SIG-M5 (cell line): ENCODE measurements at places on chromosomes 2 and 18.

DNA sequence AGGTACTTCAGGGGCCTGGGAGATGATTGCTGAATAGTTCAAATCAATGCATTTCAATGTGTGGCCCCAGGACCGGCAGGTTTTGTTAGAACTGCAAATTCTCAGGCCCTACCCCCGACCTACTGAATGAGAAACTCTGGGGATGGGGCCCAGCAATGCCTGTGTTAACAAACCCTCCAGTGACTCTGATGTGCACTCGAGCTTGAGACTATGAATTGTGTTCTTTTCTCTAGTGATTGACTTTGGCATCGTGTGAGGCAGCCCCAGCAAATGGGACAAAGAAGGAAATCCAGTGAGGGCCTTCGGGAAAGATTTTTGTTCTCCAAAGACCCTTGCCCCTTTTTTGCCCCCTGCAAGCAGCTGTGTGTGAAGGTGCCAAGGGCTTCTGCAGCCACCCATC, 22.4 kb downstream of the ALK start:
- DNase-seq: no peak

- DNase-seq: no peak
Observed at GRCh38 chr2:164567335-164567989, 53.8 kb downstream of the GRB14 start.

DNA sequence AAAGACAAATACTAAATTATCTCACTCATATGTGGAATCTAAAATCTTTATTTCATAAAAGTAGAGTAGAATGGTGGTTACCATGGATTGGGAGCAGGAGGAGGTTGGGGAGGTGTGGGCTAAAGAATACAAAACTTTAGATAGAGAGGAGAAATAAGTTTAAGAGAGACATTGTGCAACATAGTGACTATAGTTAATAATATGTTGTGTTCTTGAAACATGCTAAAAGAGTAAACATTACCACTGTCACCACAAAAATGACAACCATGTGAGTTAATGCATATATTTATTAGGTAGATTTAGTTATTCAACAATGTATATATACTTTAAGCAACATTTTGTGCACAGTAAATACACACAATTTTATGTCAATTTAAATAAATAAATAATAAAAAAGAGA, 128.5 kb upstream of the COL3A1 start:
- no peak for DNase-seq

GRCh38 chr18:41798879-41799278, 156.2 kb upstream of the PIK3C3 start:
- no peak for DNase-seq

DNA sequence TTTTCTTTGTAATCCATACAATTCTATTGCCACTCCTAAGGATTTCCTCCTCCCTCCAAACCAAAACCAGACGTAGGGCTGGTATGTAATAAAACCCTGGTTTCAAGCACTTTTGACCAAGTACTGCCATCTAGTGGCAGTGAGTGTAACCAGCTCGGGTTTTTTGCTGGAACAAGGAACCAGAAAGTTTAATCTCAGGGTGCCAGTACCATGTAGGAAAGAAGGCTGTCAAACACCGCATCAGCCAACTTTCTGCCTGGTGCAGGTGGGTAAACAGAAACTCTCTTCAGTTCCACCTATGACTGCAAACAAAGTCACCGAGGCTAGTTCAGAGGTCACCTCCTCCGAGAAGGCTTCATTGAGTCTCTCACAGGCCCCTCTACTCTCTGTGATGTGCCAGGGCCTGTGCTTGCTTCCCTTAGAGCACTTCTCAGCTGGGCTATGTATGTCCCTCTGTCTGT, 10.2 kb upstream of the THNSL2 start:
- DNase-seq: no peak

- no peak for DNase-seq
Observed at GRCh38 chr2:109185338-109185737, 56.3 kb downstream of the SH3RF3 start.

DNA sequence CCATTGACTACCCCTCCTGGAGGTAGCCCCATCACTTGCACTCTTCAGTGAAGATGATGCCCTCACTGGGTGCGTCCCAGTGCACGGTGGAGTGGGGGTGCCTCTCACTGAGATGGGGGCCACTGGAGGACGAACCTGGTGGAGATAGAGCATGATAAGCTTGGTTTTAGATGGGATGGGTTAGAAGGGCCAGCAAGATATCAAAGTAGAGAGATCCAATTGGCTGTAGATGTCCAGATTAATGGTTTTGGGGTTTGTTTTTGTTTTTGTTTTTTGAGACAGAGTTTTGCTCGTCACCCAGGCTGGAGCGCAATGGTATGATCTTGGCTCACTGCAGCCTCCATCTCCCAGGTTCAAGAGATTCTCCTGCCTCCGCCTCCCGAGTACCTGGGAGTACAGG, 28.3 kb downstream of the DPYSL5 start:
- no peak for DNase-seq

DNA sequence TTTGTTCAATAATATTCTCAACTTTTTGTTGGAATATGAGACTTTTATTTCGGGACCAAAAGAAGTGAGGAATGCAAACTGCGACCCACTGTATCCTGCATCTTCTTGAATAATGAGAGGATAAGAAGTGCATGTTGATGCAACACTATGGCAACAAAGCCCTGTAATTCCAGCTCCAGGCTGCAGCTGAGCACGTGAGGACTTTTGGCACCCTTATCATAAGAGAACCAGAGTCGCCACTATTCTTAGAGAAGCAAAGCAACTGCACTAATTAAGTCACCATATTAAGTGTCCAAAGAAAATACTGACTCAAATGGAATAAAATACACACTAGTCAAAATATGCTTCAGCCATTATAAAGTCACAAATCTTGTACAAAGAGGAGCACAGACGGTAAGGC, 65.8 kb downstream of the FAM210A start:
- DNase-seq: no peak

- no peak for DNase-seq
Observed at GRCh38 chr18:8397034-8397433, 212.2 kb upstream of the RAB12 start.

- DNase-seq: no peak
Observed at GRCh38 chr2:7009207-7009911, 92.1 kb downstream of the RNF144A start.

DNA sequence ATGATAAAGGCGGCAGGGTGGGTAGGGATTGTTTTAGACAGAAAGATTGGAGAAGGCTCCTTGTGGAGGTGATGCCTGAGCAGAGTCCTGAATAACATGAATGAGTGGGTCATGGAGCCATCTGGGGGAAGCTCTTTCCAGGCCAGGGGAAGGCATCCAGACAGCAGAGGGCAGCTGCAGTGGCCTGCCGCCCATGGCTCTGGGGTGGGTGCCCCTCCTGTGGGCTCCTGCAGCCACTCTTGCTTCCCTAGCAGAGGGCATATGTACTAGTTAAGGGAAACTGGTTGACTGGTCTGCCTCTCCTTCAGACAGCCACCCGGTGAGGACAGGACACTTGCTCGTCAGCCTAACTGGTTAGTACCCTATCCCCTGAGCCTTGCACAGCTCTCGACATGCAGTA, 46.5 kb upstream of the SLC1A4 start:
- DNase-seq: no peak

DNA sequence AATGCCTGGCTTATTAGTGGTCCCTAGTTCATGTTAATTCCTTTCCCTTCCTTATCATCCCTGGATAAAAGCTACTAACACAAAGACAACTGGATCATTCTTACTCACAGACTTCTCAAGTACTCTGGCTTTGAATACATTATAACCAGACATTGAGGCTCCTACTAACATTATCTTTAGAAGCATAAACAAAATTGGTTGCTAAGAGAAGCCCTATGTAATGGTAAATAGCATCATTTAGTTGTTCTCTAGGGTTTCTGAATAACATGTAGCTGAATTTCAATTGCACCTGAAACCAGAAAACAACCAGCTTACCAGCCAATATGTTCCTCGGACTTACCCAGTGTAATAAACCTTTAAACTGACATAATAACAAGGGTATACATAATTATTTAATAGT, 114.1 kb upstream of the NCKAP5 start:
- DNase-seq: no peak

DNA sequence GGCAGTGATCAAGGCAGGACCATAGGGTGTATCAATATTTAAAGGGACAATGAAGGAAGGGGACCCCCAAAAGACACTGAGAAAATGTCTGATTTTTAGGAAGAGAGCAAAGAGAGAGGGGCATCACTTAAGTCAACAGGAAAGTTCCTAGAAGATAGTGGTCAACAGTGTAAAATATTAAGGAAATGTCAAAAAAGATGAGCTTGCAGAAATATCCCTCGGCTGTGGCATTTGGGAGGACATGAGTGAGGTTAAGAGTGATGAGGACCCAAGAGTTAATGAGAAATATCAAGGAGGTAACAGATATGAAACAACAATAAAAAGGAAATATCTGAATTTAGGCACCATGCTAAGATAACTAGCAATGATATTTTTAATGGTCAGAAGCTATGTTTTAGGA, 339.6 kb downstream of the TGIF1 start:
- DNase-seq: no peak

DNA sequence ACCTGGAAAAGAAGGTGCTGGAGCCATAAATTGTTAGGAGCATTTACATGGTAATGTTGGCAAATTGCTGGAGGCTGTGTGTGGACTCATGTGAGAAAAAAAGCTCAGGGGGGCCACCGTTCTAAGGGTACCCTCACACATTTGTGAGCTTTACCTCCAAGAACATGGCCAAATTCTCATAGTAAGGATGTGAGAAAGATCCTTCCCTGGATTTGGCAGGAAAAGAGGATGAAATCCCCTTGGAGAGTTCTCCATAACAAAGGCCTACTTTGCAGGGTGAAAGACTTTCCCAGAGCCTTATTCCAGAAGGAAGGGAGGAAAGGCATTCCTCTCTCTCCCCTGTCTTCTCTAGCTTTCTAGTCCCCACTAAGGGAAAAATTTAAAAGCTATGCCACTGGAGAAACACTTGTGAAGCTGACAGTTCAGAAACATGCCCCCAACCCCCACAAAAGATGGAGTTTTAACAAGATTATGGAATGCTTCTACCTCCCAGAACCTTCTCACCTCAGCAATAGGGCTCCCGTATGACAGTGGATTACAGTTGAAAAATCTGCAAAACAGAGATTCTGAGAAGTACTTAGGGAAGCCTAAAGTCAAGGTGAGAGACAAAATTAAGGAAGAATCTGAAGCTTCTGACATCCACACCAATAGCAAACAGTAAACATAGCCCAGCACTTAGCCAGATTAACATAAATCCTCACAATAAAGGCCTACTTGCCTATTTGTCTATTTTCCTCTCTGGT, 20.2 kb upstream of the ERMN start:
- DNase-seq: no peak

GRCh38 chr18:37873416-37873815, 307.8 kb upstream of the CELF4 start:
- no peak for DNase-seq

DNA sequence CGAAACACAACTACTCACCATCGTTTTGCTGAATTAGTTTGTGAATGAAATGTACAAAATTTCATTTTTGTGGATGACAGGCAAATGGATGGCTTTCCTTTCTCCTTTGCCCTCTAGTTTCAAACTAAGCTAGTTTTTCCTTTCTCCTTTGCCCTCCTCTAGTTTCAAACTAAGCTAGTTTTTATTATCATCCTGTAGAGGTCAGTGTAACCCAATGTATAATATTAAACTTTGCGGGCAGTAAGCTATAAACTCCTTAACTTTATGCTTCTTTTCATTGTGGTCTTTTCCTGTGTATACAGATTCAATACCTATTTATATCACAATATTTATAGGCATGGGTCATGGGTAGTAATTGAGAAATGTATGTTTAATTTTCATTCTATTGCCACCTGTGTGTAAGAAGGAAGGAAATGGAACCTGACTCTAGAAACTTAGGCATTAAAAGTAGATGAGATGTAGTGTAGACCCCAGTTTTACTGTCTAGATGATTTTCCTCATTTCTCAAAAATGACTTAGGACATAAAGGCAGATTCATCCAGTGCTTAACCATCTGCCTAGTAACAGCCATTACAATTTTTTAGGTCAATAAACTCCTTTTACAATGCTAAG, 58.1 kb downstream of the MAP3K19 start:
- DNase-seq: no peak

DNA sequence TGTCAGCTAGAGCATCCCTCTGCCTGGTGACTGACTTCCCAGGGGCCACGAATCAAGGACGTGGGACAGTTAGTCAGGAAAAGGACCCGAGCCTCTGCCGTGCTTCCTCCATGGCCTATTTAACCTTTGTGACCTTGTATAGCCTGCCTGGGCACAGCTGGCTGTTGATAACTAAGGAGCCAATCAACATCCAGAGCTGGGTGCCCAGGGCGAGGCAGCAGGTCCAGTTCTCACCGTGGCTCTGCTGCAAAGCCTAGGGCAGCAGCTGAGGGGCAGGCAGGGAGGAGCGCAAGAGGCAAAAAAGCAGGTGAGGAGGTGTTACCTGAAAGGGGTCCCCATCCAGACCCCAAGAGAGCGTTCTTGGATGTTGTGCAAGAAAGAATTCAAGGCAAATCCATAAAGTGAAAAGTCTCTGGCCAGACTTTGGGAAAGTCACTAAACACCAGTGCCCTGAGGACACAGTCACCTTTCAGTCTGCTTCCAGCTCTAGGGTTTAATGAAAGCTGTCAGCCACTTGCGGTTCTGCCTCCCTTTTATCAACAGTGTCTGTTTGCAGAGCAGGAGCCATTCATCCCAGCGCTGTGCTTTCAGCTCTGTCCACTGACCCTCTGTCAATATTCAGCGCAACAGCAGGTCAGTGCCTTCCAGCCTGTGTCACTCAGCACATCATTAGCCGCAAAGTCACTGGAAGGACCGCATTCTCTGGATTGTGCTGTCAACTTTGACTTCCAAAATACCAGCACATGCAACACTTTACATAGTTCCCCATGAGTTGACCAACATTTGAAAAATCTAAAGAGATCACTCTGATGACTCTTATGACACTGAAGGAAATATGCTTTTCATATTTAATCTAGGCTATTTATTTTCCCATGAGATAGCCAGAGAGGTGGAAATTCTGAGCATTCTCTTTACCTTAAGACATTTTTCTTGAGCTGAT, 38.6 kb upstream of the ASAP2 start:
- DNase-seq: no peak

DNA sequence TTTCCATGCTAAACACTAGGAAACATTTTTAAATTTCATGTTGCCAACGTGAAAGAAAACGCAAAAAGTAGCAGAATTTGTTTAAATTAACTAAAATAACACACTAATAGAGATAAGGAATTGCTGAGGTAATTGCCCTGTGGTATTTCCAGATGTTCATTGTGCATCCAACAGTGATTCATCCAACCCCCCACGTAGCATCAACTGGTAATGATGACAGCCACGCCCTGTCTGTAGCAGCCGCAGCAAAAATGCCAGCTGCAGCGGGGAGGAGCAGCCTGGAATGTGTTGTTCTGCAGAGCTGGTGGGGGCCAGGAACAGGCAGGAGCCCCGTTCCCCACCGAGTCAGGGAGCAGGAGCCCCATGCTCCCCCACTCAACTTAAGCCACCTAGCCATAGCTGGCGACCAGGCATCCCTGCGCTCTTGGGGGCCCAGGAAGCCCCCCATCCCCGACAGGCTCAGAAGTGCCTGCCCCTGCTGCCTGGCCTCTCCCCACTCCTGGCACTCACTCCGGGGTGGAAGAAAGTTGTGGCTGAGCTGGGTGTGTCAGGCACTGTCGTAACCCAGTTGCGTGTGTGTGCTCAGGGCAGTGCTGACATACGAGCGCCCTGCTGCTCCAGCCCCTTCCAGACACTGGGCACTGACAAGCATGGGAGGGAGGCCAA, 695.1 kb upstream of the ACVR2A start:
- DNase-seq: no peak

GRCh38 chr2:108560241-108560811, 26.1 kb downstream of the LIMS1 start:
- no peak for DNase-seq
